SK-N-SH (cell line): ENCODE measurements at places on chromosomes 3 and 15.
A peak's percentile ranks its signal among the peaks of the same experiment; 100 is the strongest.

- no peak for DNase-seq
These were observed 180.0 kb downstream of the LSAMP start for GRCh38 chr3:116265320-116265695.

DNA sequence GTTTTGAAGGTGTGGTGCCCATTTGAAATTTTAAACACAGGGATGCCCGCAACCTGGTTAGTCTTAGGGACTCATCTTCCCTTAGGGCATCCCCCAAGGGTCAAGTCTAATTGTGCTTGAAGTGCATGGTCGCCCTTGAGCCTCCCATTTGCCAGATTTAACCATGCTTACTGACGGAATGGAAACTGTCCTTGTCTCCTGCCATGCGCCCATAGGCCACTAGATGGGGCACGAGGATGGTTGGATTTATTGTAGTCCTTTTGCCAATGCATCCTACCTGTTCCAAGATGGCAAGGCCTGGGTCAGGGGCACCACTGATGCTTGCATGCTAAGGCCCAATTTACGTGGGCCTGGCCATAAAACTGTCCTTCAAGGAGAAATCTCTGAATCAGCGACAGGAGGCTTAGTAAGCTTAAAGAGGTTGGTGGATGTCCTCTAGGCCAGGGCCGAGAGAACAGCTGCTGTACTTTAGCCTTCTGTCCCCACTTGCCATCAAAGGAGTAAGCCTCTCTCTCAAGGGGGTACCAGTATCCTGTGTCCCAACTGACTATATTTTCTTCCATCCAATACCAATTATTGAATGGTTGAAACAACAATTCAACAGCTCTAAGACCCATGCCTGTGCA, 355.4 kb downstream of the OTOL1 start:
- DNase-seq, result peak; percentile 22

DNA sequence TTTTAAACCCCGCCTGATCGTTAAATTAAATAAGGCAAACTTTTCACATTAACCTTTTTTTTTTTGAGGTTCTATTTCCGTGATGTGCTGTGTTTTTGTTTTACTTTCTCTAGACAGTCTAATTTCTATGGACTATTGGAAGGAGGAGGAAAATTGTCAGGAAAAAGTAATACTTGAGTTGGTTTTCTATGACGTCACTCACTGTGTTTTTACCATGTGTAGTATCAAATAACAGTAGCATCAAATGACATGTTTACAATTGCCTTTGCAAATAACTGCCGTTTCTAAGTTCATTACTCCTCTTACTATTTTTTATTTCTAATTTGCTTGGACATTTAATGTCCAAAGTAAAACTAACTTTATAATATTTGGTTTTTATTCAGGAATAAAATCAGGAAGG, 32.3 kb downstream of the MYO1E start:
- no peak for DNase-seq

- DNase-seq, result no peak
These were observed 661 bp upstream of the PARP14 start for GRCh38 chr3:122679882-122680474.

GRCh38 chr3:141410408-141410807, 42.1 kb downstream of the ZBTB38 start:
- no peak for DNase-seq

DNA sequence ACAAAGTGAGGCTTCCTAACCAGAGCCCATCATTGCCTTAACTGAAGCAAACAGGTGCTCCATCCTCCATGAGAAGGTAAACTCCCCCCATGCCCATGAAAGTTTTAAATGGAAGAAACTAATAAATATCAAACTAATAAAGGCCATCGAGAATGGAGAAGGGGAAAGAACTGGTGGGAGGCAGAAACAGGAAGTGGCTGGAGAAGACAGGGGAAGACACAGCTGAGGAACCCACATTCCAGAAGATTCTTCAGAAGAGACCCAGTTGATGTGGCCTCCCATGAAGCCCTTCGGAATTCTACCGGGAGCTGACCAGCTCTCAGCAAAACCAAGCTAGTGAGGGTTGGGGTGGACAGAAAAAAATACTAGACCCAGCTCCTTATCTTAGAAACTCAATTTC, 41.6 kb downstream of the SH3BP5 start:
- DNase-seq, result no peak

DNA sequence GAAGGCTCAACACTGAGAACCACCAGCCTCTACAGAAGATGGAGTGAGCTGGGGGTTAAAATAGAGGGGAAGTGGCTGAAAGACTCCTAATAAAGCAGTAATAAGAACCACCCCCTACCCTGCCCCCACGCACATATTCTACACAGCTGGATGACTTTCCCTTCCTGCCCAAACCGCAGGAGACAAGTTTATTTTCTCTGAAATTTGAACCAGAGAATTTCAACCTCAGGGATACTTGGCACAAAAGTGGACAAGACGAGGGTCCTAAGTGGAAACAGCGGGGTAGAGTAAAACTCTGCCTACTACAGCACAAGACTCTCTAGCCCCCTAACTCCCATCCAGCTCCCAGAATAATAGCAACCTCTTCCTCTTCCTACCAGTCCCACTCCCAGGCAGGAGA, 28.4 kb downstream of the USF3 start:
- no peak for DNase-seq

DNA sequence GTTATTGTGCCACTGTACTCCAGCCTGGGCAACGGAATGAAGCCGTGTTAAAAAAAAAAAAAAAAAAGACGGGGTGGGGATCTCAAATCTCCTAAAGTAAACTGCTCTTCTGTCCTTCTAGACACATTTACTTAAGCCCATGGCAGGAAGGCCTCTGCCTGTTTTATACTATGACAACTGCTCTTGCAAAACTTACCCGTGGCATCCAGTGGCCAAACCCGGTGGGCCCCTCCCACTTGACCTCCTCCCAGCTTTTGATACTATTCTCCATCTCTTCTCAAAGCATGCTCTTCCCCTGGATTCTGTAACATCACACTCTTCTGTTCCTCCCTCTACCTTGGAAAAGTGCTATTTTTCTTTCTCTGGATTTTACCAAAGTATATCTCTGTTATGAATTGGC, 112.2 kb downstream of the RFTN1 start:
- DNase-seq, result no peak

- no peak for DNase-seq
These were observed 74.0 kb downstream of the HERC1 start for GRCh38 chr15:63759752-63760151.

GRCh38 chr3:44885618-44886017, 11.2 kb downstream of the TGM4 start:
- DNase-seq, result peak; percentile 34

GRCh38 chr3:133254716-133255115, 145.1 kb upstream of the BFSP2 start:
- DNase-seq, result no peak

DNA sequence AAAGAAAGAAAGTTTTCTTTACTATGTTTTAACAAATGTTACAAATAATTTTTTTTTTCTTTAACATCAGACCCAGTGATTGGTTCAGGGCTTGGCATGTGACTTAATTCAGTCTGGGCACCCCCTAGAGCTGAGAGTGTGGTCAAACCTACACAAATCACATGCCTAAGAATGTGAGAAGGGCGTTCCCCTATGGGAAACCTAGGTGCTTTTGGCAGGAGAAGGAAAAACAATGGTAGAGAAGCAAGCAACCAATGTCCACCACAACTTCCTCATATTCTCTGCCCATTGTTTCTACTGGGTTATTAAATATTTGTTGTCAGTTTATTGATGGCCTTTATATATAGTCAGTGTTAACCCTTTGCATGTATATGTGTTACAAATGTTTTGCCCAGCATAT, 21.4 kb upstream of the PIAS1 start:
- no peak for DNase-seq

GRCh38 chr3:15443826-15444524, 16.6 kb downstream of the EAF1 start:
- no peak for DNase-seq

DNA sequence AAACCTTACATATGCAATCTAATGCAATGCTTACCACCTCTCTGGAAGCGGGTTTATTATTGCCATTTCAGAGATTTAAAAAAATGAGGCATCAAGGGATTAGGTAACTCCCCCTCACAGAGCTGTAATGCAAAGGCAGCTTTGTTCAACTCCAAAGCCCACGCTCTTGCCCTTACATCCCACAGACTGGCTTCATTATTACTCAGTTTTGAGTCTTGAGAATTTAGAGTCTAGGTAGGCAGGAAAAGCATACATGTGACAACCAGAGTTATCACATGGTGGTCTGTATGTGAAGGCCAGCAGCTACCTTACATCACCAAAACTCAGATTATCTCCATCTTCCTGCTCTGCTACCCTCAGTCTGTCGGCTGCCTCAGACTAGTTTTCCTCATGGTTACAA, 326.9 kb downstream of the UACA start:
- DNase-seq, result no peak

GRCh38 chr3:55089211-55089610, 161.4 kb upstream of the LRTM1 start:
- no peak for DNase-seq

- no peak for DNase-seq
These were observed 8.1 kb downstream of the ARPP21 start for GRCh38 chr3:35647461-35647860.

GRCh38 chr15:75104804-75105557, 81.6 kb downstream of the PPCDC start:
- no peak for DNase-seq

DNA sequence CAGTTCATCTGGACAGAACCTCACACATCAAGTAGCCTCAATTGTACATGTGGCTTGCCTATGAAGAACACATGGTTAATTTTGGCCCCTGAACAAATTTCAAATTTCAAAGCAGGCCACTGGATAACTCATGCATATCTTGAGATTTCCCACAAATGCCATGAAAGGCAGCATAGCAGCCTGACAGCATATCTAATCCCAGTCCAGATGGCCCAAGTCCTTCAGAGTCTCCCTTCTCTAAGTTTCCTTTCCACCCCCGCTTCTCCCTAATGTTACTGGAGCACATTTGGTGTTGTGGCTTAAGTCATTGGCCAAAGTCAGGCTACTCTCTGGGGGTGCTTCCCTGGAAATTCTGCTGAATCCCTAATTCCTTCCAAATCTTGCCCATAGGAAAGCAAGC, 53.8 kb upstream of the COL6A6 start:
- DNase-seq, result no peak

DNA sequence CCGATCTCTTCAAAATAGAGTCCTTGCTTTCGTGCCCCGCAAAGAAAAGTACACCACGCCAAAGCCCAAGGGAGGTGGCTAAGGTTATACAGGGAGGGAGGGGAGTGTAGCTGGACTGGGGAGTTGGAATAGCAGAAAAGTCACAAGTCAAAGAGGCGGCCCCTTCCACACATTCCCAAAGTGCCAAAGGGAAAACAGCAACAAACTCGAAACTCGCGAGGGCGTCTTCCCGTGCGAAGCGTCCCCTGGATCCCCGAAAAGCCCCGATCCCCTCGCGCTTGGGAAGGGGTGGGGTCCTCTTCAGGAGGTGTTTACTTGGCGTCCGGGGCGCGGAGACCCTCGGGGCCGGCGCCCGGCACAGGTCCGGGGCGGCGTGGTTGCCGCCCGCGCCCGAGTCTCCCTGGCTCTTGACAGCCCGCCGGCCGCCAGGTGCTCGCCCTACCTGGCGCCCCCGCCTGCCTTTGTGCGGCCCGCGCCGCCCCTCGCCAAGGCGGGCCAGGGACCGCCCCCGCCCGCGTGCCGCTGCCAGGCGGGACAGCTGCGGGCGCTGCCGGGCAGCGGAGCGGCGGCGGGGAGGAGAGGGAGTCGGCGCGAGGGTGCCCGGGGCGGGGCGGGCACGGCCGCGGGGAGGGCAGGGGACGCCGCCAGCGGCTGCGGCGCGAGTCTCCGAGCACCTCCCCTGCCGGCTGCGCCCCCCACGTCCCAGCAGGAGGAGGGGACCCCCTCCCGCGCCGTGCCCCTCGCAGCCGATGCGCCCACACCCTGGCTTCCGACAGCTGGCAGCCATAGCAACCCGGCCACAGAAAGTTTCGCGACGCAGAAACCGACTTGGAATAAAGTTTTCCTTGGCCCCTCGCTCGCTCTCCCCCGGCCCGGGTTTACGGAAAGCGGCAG, 966 bp downstream of the MYO1E start:
- DNase-seq, result peak; percentile 80

DNA sequence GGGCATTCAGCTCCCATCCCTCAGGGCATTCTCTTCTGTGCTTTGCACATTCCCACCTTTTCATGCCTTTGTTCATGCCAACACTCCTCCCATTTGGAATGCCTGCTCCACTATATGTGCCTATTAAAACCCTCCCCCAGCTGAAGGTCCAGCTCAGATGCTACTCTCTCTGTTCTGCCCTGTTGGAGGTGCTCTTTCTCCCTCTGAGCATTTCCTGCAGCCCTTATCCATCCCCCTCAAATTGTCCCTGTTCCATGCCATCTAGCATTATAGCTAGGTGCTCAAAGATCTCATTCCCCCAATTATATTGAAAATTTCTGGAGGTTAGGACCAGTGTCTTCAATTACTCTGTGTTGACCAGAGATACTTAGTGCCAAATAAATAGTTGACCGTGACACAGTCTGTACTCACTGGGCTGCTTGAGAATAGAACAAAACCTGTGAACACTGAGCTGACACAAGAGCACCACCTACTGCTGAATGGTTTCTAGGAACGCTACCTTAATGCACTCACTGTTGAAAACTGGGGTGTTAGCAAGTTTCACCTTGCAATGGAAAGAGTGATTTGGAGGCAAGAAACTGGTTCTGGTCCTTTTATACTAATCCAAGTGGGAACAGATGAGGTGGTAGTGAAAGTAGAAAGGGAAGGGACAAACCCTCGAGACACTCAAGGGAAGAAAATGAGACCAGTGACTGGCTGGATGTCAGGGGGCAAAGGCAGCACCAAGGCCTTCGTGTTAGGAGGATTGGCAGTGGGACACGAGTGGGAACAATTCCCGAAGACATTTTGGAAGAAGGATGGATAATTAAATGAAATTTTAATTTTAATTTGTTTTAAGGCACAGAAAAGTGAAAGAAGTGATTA, 289.8 kb upstream of the ROPN1 start:
- DNase-seq, result peak; percentile 47

GRCh38 chr3:32531010-32531647, 28.5 kb upstream of the CMTM6 start:
- no peak for DNase-seq

DNA sequence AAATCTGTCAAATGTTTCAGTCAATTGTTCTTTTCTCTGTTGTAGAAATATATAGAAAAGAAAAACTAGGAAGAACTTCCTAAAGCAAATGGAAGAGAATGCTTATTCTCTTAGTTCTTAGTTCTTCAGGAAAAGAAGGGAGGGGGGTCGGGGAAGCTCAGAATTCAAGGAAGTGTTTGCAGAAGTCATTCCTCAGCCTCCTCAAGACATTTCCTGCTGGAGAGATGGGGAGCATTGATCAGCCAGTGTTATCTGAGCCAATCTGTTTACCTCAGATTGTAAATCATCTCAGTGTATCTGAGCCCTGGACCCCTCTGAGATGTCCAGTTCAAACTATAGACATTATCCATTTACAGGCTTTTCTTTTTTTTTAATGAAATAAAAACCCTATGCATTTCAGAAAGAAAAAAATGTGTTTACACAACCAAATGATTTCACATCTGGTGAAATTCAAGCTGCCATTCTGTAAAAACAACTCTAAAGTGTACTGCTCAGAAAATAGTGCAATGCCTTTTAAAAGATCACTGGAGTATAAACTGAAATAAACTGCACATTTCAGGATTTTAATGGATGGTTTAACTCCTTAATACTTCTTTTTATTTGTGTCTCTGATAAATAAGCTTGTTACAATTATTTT, 460.7 kb downstream of the ROBO1 start:
- DNase-seq, result no peak

- no peak for DNase-seq
These were observed 306.4 kb upstream of the CNTN3 start for GRCh38 chr3:74920721-74921350.
